ENCODE measurements at places on chromosomes 2 and 18.

DNA sequence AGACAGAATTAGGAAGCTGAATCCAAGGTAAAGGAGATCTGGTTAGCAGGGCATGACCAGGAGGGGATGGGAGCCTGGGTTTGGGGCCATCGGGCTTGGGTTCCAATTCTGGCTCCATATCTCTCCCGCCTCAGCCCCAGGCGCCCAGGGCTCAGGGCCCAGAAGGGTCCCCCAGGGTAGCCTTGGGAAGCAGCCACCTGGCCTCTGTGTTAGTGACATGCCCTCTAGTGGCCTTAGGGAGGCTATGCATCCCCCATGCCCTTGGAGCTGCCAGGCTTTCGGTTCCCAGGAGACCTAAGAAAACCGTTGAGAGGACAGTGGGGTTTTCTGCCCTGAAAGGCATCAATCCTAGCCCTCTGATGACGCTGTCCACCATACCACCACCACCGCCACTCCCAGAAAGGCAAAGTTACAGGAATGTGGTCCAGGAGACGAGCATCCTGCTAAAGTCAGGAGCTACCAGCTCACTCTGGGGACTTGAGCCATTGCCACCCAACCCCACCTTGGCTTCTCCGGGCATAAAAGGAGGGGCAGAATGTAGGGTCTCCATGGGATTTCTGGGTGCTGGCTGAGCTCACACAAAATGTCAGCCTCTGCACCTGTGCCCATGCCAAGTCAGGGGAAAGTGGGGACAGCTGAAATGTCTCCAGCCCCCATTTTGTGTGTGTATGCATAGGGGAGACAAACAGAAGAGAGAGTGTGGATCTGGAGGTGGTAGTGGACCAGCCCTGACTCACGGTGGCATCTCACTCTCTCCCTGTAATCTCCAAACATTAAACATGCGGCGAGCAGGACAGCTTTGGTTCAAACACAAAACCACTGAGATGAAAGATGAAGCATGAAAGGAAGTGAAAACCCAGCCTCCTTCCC is 56.5 kb downstream of the EMX1 start:
- no peak for DNase-seq

DNA sequence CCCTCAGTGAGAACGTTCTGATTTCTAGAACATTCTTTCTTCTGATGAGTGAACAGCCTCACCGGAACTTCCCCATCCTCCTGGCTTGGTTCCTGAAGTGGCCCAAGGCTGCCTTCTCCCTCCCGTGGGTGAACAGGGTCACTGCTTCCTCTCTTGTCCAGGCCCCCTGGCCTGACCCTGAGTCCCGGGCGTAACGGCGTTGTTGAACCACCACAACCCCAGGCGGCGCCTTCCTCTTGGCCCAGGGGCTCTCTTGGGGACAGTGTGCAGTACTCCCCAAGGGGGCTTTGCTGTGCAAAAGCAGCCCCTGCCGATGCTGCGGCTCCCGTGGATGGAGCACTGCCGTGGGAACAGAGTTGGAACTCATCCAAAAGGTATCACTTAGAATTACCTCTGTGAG is 147.2 kb downstream of the TSN start:
- DNase-seq: no peak

- DNase-seq: no peak
Measured at GRCh38 chr2:38652431-38653273, 13.3 kb upstream of the GALM start.

- DNase-seq: no peak
Measured at GRCh38 chr18:35410561-35410960, 33.4 kb upstream of the ZNF396 start.

GRCh38 chr18:34492652-34493051 is 217.4 kb upstream of the DTNA start:
- DNase-seq: no peak

DNA sequence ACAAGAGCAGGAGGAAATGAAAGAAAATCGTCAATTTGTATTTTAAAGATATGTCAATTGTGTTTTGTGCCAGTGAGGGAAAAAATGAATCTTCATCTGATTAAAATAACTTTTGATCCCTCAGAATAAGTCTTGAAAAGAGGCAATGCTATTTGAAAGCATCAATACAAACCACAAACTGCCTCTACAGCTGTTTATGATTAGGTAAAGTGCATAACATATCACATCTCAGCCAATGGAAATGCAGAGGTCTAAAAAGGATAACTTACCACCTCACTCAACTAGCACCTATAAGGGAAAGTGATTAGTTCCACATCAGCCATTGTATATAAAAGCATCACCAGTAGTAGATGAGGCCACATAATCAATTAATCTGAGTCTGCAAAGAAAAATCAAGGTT is 492.2 kb upstream of the CDH2 start:
- DNase-seq: no peak

DNA sequence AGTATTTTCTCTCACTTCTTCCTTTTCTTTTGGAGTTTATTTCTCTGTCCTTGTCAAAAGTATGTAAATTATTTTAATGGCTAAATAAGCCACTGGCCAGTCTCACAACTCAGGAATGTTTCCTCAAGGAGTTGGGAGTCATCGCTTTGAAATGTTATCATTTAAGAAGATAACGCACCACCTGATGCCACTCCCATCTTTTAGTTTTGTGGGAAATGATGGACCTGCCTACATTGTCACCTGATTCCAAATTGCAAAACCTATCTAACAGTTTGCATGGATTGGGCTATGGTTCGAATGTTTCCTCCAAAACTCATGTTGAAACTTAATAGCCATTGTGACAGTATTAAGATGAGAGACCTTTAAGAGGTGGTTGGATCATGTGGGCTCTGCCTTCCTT is 32.4 kb upstream of the PPM1B start:
- no peak for DNase-seq

DNA sequence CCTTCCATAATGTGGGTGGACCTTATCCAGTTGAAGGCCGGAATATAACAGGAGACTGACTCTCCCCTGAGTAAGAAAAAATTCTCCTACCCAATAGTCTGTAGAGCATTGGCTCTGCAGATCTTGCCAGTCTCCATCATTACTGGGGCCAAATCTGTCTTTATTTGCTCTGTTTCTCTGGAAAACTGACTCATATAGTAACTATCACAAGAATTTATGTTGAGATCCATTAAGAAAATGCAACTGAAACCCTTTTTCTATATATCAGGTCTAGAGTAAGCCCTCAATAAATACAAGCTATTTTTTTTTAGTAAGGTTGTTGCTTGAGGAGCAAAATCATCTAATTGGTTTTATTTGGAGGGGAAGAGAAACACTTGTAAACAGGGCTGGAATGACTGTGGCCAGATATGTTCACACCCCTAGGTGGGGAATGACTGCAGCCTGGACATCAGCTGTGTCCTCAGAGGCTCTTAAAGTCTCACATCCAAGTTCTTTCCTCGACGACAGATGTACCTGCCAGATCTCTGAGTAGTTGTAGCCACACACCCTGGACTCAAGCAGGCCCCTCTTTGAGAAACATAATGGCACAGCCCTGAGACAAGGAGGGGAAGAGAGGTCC is 339.7 kb downstream of the TNS1 start:
- no peak for DNase-seq

- no peak for DNase-seq
Measured at GRCh38 chr2:238282861-238283738, 5.3 kb downstream of the PER2 start.

GRCh38 chr2:30690126-30690561 is 117.1 kb downstream of the CAPN13 start:
- DNase-seq: no peak

- DNase-seq: no peak
Measured at GRCh38 chr18:76765649-76766048, 56.7 kb upstream of the ZNF236 start.

- no peak for DNase-seq
Measured at GRCh38 chr2:71938108-71938507, 209.6 kb downstream of the CYP26B1 start.

DNA sequence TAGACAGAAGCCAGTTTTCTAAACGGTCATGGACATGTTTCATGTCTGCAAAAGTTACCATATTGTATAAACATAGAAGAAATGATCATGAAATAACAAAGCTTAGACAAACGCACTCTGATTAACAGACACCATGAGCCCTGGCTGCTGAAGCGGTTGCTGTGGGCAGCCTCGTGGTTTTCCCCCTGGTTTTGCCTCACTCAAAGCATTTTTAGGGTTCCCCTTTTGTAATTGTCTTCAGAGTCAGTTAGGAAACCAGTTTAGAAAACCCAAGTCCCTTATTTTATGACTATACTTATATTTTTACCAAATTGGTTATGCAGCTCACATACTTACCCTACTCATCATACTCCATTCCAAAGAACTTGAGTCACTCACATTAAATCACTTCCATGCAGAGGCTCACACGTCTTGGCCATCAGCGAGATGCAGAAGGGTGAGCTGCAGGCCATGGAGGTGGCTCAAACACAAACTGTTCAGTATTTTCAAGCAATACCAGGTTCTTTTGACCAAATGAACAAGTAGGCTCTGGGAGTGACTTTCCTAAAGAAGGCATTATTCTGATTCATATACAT is 105.6 kb upstream of the SALL3 start:
- no peak for DNase-seq

DNA sequence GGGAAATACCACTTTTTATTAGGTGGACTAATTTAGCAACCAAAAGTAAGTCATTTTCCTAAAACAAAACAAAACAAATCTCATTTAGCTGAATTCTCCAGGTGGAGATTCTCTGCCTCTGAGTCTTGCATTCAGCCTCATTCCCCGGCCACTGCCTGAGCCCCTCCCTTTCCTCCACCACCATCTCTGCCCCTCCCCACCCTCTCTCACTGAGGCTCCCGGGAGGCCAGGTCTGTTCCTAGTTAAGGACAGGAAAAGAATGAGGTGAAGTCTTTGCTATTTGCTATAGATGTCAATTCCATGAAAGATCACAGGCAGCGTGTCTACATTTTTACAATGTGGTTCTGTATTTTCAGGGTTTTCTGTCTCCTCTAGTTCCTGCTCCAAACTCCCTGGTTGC is 83.0 kb upstream of the SOX11 start:
- no peak for DNase-seq

DNA sequence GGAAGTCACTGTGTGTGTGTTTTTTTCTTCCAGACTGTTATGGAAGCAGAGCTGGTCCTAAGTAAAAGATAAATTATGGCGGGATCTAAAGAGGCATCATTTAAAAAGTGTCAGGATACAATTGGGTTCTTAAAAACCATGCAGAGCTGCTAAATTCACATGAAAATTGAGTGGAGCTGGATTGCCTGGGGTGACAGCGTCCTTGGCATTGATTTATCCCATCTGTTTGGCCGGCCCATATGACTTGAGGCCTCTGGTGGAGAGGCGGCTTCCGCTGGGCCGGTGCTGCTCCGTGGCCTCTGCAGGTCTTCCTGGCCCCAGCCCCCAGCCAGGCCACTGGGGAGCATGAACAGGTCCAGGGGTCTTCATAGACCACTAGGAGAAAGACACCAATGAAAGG is 165.5 kb downstream of the GLI2 start:
- DNase-seq: no peak

DNA sequence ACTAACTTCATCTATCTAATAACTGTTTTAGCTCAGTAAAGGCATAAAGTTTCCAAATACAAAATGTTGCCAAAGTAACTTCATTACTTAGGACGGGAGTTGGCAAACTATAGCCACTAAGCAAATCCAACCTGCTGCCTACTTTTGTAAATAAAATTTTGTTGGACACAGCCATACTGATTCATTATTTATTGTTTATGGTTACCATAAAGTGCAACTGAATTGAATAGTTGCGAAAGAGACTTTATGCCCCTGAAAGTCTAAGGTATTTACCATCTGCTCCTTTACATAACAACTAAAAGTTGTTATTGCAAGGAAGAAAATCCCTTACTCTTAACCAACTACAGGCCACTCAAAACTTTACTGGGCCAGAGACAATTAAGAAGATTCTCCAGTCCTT is 256.7 kb upstream of the RBBP8 start:
- DNase-seq: no peak

DNA sequence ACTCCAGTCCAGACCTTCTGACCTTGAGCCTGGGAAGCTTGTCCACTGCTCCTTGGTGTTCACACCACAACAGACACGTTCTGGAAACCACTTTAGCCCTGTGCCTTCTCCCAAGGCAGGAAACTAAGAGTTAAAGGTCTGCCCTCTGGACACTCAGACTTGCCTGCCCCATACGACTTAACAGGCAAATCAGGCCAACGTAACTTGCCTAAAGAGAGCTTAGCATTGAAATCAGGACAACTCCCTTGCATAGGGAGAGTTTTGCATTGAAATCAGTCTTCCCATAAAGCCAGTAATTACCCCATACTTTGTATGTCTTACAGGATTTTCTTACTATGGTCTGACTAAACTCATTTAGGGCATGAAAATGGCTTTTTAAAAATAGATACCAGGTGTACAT is 18.5 kb downstream of the NFE2L2 start:
- DNase-seq: no peak

DNA sequence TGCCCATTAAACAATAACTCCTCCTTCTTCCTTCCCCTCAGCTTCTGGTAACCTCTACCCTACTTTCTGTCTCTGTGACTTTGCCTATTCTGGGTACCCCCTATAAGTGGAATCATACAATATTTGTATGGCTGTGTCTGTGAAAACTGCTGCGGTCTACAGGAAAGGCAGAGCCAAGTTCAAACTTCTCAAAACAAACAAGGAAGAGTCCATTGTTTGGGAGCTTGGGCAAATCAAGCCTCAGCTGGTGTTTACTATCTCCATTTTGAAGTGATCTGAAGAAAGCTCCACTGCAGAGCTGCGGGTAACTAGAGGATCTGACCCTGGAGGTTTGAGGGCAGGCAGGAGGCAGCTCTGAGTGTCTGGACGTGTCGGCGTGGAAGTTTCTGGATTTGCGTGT is 48.6 kb upstream of the DAPL1 start:
- no peak for DNase-seq
